MCF 10A (cell line): ENCODE measurements at places on chromosomes 6 and 20.

DNA sequence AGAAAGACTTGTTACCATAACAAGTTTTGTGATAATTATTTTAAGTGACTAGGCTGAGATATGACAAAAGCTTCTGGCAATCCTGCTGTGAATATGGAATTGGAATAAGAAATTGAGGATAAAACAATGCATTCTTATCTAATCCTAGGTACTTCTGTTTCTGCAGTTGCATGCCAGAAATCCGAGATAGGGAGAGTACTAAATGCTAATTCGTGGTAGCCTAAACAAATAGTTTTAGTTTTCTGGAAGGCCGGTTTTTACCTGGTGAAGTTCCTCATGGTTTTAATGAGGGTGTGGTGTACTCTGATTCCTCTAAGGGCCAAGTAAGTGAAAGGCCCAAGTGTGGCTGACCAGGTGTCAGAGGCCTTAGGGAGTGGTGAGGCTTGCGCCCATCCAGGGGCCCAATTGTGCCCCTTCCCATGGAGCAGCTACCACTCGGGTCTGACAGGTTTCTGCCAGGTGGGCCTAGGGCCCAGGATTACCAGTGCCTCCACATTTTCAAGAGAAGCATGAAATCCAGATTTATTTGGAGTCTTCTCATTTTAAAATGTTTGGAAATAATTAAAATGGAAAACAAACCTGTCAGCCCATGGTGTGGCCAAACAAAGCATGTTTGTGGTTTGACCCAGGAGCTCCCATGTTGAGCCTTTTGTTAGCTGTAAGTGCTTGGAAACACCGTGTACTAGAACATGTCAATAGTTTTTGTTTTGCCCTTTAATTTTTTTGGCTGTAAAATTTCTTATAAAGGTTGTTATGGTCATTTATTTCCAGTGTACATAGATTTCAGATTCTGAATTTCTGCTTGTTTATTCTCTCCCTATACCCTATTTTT, 6.6 kb downstream of the PLCB4 start:
- DNase-seq, result no peak

- no peak for DNase-seq
Measured at GRCh38 chr6:80333342-80333741, 226.9 kb downstream of the BCKDHB start.

- DNase-seq, result peak; percentile 75
Measured at GRCh38 chr20:17995967-17996819, 27.4 kb downstream of the MGME1 start.

GRCh38 chr6:141809901-141810300, 322.8 kb upstream of the GJE1 start:
- peak; percentile 30 for DNase-seq

DNA sequence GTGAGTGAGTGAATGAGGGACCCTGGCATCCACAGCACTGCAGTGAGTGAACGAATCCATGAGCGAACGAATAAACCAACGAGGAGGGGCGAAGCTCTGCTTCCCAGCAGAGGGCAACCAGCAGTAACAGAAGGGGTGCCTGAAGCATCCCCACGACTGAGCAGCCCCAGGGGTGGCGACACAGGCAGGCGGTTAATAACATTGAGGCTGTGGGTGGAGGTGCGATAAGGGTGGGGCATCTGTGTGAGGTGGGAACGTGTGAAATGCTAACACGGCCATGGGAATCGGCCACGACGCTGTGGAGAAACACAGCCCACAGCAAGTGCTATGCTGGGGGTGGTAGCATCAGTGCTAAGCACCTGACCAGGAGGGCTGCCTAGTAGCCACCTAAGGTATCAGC, 75.9 kb downstream of the TAF4 start:
- DNase-seq, result no peak

DNA sequence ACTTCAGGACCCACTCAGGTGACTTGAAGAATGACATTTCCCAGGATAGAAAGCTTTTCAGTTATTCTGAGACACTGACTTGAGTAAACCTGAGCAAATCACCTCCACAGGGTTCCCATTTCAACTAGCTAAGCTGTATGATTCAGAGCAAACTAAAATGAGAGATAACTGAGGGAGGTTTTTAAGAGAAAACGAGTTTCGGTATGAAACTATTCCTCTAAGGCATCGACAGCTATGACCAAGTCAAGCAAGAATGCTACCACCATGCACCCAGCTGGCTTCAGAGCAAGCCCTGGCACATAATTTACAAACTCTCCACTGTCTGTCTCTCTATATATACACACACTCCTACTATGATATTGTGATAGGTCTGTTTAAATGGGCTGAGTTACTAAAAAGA, 75.4 kb downstream of the PERP start:
- DNase-seq, result peak; percentile 62

DNA sequence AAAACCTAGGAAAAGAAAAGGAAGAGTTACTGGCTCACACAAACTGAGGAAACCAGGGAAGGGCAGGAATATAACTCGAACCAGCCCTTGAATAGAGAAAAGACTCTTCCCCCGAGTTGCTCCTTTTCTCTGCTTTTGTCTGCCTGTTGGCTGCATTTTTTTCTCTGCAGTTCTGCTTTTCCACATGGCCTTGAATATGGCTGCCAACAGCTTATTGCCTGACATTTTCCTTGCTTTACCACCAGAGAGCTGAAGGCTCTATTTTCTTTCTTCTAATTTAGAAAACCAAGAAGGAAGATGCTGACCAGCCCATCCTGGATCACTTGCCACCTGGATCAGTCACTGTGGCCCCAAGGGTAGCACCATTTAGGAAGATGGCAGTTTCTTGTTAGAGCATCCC, 164.8 kb upstream of the MAN1A1 start:
- DNase-seq, result no peak

DNA sequence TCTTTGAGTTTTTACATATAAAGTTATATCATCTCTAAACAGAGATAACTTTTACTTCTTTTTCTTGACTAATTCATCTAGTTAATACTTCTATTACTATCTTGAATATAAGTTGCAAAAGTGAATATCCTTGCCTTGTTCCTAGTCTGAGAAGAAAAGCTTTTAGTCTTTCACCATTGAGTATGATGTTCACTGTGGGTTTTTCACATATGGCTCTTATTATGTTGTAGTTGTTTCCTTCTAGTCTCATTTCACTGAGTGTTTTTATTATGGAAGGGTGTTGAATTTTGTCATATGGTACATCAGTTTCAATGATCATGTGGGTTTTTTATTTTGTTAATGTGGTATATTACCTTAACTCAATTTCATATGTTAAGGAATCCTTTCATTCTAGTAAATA, 488.3 kb downstream of the COL12A1 start:
- DNase-seq, result no peak

GRCh38 chr6:35960187-35960586, 39.3 kb upstream of the SRPK1 start:
- DNase-seq, result peak; percentile 29

DNA sequence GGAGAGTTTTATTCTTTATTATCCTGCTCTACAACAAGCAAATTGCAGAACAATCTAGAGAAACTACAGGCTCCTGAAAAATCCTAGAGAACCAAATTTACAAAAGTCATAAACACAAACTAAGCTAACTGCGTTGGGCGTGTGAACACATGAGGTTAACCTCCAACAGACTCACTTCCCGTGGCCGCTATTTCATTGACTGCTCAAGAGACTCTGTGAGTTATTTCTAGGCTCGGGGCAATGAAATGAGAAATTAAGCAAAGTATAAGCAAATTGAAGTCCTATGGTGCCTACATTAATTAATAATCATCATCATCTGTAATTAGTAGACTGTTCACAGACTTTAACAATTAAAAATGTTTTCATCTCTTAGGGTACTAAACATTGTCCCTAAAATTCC, 100.0 kb downstream of the MBOAT1 start:
- DNase-seq, result no peak

DNA sequence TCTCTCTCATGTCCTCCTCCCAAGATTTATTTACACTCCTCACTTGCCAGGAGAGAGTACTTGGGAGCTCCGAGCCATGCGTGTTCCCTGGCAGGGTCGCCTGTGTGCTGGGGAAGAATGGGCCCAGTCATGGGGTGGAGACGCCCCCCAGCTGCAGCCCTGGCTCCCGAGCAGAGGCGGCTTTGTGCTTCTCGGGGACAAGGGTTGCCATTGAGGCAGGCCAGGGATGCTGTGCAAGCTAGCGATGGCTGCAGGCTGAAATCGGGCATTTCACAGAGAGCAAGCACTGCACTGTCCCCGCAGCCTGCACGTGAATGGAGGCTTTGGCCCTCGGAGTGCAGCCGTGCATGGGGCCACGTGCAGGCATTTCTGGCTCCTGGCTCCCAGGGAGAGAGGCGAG, 23.8 kb downstream of the PHACTR3 start:
- DNase-seq, result no peak

DNA sequence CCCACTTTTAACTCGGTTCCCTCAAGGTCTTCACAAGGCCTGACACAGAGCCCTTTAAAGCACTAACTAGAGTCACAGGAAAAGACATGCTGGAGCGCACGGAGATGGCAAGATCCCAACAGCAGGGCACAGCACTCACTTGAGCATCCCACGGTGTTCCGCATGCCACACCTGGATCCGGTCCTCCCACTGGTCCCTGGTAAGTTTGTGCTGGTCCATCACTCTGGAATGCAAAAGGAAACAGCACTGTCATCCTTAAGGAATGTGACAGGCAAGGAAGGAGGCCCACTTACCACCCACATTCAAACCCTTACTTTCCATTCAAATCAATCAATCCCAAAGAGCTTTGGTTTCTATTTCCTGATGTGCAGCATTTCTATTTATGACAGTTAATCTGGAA, 34.7 kb downstream of the EZR start:
- DNase-seq, result peak; percentile 17

GRCh38 chr6:150118203-150118602, 24.6 kb upstream of the PPP1R14C start:
- no peak for DNase-seq

GRCh38 chr6:21887231-21888185, 294.0 kb downstream of the SOX4 start:
- DNase-seq, result no peak

- no peak for DNase-seq
Measured at GRCh38 chr6:4113649-4114048, 21.7 kb downstream of the ECI2 start.

- DNase-seq, result no peak
Measured at GRCh38 chr20:57735831-57736737, 26.3 kb upstream of the PMEPA1 start.

DNA sequence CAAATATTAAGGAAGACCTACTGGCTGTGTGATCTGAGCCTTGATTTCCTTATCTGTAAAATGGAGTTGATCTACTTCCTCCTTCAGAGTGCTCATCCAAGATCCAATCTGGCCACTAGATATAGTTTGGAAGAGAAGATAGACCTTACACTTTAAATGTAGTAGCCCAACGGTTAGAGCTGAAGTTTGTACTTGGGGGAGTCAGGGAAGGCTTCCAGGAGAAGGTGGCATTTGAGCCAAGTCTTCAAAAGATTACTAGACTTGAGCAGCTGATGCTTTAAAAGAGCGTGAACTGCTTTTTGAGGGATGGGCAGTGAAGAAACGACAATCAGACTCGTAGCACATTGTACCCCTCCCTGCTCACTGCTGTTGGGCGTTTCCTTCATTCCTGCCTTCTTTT, 3.6 kb downstream of the LBP start:
- no peak for DNase-seq

GRCh38 chr20:48541581-48542071, 286.2 kb downstream of the PREX1 start:
- DNase-seq, result no peak

DNA sequence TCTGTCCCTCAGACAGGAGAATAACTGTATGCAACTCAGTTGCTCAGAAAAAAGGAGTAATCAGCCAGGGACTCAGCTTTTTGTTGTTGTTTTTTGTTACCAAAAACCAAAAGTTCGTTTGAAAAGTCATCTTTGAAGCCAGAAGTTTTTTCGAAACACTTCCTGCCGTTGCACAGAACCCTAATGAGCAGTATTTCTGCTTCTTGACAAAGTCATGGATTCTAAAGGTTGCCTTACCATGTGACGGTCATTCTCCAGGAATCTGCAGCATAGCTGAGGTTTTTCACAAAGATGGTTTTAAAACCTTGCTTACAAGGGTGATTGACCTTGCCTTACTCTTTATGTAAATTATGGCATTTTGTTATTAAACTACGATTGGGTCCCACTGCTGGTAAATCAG, 1.9 kb downstream of the RAB32 start:
- peak; percentile 34 for DNase-seq

DNA sequence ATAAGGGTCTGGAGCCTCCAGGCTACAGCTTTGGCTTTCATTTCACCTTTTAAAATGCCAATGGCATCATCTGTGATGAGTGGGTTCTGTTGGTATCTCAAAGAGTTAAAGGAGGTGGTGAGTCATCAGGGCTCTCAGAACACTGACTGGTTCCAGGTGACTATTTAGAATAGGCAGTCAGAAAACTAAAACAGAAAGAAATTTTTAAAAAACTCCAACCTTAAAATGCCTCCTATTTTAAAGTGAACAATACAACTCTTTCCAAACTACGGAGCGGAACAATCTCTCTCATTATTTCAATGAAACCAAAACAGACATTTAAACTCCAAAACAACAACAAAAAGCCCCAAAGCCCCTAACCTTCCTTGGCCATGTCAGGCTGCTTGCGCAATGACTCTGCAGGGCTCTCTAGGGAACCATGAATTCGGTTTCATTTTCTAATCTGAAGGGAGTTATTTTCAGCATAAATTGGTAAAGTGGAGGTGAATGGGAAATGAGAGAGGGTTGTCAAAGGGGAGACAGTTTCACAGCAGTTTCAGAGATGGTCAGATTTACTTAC, 194.9 kb downstream of the KIF6 start:
- peak; percentile 42 for DNase-seq

DNA sequence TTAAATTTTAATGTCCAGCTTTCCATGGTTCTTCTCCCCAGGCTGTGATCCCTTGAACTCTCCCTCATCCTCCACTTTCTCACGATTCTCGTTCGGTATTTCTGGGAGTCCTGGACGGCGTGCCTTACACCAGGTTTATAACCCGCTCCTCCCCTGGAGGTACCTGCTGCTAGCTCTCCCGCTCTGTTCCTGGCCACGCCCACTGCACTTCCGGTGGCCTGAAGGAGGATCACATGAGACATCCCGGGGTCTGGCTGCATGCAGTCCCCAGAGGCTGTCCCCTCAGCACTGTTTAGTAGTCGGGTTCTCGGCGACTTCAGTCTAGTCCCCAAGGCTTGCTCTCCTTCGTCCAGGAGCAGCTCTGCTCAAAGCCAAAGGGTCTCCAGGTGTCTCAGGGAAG, 28.4 kb upstream of the GCLC start:
- DNase-seq, result no peak

DNA sequence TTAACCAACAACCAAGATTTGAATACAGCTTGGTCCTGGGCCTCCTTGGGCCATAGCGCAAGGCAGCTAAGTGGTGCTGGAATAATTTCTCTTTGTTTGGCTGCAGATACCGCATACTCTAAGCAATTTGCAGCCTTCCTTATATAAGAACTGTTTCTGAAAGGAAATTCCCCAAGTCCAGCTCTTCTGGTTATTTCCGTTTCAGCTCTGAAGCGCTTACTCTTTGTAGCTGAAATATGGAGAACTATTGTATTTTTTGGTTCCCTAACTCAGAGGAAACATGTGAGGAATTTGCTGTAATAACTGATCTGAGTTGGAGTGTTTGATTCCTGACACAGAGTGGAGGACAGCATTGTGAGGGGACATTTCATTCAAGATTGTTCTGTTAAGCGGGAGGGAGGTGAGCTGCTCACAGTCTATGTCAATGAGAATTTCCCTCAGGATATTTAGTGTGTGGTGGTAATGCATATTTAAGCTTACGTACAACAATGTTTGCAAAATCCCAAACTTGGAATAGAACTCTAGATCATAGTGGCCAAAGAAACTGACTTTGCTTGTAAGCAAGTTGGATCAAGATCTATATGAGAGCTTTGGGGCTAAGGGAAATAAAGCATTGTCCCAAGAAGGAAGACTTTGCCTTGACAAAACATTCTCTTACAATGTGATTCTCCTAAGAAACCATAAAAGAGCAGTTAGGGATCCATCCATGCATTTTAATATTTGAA, 576.6 kb upstream of the FLRT3 start:
- no peak for DNase-seq
